Aorta (tissue), 5 donors: ENCODE measurements at places on chromosomes 16 and 17. TPM values are rescaled to one million over a fixed set of nuclear protein-coding genes. Genes with fewer than 3 reads are reported as not detected.

Gene MT3
- total RNA-seq, result not detected

Gene CCT6B
- 1.9 TPM for total RNA-seq

Gene LGALS9C
- not detected for total RNA-seq

Gene EPX
- total RNA-seq, result not detected

Gene KRT27
- not detected for total RNA-seq

DNA sequence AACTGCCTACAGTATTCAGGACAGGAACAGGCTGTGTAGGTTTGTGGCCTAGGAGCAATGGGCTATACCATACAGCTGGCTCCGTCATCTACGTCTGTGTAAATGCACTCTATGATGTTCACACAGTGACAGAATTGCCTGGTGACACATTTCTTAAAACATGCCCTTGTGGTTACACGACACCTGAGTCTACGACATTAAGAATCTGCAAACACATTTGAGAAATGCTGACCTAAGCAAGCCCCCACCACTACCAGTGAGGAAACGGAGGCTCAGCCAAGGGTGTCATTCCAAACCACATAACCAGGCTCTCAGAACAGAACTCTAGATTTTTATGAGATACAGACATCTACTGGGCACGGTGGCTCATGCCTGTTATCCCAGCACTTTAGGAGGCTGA lies 23.5 kb downstream of the USP36 start:
- no peak for DNase-seq

GRCh38 chr17:82041144-82041814 lies 3.8 kb upstream of the DCXR start:
- DNase-seq, result no peak

GRCh38 chr17:353213-353837 lies 718 bp upstream of the RPH3AL start:
- no peak for DNase-seq

DNA sequence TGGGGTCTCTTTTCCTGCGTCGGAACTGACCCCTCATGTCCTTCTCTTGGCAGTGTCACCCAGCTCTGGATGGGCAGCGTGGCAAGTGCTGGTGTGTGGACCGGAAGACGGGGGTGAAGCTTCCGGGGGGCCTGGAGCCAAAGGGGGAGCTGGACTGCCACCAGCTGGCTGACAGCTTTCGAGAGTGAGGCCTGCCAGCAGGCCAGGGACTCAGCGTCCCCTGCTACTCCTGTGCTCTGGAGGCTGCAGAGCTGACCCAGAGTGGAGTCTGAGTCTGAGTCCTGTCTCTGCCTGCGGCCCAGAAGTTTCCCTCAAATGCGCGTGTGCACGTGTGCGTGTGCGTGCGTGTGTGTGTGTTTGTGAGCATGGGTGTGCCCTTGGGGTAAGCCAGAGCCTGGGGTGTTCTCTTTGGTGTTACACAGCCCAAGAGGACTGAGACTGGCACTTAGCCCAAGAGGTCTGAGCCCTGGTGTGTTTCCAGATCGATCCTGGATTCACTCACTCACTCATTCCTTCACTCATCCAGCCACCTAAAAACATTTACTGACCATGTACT lies 13.2 kb downstream of the IGFBP4 start:
- DNase-seq, result no peak

GRCh38 chr17:49357516-49357915 lies 4.5 kb downstream of the ZNF652 start:
- no peak for DNase-seq

DNA sequence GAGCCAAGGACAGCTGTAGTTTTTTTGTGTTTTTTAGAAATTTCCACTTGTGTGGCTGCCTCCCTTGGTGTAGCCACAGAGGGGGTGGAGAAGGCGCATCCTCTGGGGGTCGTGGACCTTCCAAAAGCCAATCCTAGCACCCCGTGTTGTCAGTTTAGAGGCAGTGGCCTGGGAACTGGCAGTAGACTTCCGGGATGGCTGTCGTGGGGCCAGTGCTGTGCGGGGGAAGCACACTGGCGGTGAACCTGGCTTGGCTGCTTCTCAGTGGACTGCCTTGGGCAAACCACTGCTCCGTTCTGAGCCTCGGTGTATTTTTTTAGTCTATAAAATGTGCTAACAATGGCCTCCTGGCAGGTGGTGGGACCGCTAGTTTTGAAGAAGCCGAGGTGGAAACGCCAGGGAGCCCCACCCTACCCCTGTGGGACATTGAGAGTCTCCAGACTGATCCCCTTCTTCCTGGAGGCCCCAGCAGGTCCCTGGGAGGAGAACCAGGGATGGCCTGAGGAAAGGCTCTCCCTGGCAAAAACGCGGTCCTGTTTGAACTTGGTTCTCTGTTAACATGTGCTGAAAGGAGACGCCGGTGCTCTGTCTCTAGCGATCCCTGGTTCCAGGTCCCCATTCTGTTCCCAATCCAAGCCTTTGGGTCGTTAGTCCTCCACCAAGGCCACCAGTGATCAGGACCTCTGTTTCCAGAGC lies 125.7 kb downstream of the CMIP start:
- DNase-seq, result no peak

DNA sequence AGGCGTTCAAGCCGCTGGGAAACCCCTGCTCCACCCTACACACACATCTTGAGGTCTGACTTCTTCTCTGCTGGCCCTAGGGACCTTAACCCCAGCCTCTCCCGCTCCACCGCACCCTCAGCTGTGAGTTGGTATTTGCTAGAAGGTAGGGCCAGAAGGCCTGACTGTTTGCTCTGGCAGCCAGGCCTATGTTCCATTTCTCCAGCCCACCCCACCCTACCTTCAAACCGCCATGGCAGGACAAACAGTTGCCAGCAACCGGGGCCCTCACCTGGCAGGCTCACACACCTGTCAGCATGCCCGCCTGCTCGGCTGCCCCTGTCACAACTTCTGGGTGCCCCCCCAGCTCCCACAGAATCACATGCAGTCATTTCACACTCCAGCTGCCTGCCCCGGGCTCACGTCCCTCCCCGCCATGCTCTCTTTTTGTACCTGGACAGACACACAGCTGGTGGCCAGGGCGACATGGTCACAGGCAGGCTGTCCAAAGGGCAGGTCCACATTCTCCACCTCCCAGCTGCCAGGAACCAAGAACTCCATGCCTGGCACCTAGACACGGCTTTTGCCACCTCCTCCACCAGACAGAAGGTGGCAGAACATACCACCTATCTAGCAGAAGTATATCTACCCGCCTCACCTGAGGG lies 2.6 kb upstream of the ATP2A3 start:
- DNase-seq, result no peak

DNA sequence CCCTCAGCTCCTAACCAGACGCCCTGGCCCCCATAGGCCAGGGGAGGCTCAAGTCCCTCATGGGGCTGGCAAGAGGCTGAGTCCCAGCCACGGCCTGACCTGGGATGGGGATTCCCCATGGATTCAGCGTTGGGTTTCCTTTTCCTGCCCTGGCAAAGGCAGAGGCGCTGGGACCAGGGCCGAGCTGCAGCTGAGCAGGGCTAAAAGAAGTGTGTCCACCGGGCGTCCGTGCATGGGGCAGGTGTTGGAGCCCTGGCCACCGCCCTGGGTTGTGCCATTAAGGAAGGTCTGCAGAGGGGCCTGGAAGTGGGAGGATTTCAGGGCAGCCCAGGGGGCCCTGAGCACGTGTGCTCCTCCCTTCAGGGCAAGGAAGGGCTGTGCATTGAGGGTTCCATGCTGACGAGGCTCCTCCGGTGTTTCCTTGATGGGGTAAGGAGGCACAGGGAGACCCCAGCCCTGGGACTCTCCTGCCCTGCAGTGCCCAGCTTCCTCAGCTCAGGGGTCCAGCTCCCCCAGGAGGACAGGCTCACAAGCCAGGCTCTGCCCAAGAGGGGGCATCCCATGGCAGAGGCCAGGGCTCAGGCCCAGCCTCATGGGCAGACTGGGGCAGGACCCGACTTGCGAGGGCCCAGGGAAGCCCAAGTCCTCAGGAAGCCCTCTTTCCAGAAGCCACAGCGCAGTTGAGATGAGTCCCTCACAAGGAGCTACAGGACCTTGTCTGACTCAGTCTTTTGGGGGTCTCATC lies 10.1 kb downstream of the TBC1D26 start:
- DNase-seq, result no peak

GRCh38 chr17:34651402-34651811 lies 72.0 kb downstream of the TMEM132E start:
- no peak for DNase-seq

DNA sequence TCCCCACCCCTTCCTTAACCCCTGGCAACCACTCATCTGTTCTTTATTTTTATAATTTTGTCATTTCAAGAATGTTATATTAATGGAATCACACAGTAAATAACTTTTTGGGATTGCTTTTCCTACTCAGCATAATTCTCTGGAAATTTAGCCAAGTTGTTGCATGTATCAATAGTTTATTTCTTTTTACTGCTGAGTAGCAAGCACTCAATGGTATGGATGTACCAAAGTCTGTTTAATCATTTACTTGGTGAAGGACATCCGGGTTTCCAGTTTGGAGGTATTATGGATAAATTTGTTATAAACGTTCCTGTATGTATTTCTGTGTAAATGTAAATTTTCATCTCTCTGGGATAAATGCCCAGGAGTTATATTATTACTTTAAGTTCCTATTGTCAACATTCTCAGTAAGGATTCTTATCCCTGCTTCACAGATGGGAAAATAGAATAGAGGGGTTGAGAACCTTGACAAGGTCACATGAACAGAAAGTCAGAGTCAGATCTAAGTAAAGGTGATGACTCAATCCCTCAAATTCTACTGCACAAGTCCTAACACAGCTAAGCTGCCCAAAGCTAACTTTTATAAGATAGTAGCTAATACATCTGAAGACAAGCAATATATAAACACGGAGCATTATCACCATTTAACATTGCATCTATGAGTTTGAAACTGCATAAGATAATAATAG lies 62.4 kb upstream of the MTMR4 start:
- DNase-seq, result no peak

DNA sequence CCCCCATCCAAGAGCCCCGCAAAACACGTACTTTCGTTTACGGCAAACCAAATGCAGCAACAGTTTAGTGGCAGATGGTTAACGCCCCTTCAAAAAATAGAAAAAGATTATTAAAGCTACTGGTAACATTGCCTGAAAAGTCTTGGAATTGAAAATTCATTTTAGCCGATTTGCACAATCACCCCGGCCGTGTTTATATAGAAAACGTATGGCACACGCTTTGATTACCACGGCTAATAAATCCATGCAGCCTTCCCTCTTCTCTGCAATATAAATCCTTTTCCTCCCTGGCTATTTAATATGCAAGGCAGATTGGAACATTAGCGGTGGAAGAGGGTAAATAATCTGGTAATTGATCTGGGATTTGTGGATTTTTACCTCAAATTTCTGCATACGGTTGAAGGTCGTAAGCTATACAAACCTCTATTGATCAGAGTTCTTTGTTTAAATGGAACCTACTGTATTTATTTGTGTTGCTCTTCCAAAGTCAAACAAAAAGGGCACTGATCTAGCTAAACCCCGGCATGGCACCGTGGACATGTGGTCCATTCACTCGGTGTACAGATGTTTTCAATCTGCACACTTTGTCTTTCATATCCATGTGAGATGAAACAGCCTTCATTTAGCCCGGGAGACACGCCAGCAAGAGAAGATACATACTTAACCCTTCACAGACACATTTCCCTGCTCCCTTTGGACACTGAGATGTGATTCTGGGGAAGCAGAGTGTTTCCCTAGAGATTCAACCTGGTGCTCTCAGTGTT lies 238.1 kb upstream of the MAF start:
- no peak for DNase-seq

GRCh38 chr17:16878606-16879005 lies 93.3 kb downstream of the TNFRSF13B start:
- no peak for DNase-seq

- no peak for DNase-seq
These were observed 190.9 kb upstream of the CDH11 start for GRCh38 chr16:65312795-65313194.
